ENCODE measurements at places on chromosomes 3 and 15. TPM values are rescaled to one million over a fixed set of nuclear protein-coding genes. Genes with fewer than 3 reads are reported as not detected.

The WDR49 gene
- 1.7 TPM for total RNA-seq

The FAM43A gene
- total RNA-seq = 16.8 TPM

- H3K4me1 ChIP-seq = no peaks in the 10 kb centered on the region
- H3K4me3 ChIP-seq = no peak overlapping the region
- no peaks in the 10 kb centered on the region for H3K36me3 ChIP-seq
- DNase-seq = no peak
Measured at GRCh38 chr3:8239718-8240695, 261.6 kb upstream of the LMCD1 start.

DNA sequence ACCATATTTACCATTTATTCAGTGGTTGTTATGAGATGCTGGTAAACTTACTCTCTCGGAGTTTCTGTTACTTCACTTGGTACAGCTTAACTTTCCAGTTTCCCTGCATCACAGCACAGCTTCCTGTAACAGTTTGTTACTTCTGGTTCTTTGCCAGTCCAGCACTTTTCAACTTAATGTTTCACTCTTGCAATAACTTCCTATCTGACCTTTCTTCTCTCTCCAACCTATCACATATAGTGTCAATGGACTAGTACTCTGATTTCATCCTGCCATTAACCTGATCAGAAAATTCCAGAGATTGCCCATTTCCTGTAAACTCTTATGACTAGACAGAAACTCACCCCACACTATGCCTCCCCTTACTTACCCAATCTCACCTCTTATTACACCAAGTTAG lies 3.9 kb upstream of the ATP11B start:
- no peaks in the 10 kb centered on the region for H3K36me3 ChIP-seq
- no peak overlapping the region for H3K27ac ChIP-seq
- H3K27me3 ChIP-seq = peaks cover 4% of the 10 kb centered on the region

The MSL2 gene
- 28.6 TPM for total RNA-seq

DNA sequence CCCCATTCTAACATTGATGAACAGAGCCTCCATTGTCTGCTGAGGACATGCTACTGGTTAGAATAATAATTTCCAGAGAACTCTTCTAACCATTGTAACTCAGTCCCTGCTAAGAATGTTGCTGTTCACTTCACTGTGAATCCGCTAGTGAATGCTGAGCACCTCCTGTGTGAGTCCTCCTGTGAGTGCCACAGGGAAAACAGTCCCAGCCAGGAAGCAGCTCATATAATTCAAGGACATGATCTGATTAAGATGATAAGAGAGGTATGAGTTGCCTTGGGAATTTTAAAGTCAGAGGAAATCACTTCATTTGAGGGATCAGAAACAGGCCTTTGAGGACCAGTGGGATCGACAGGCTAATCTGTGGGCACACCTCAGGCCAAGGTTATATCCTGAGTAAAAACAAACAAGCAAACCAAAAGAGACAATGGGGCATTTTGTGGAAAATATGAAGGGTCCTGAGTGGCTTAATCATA lies 33.9 kb upstream of the GPR160 start:
- H3K36me3 ChIP-seq = no peaks in the 10 kb centered on the region
- H3K27ac ChIP-seq = no peak overlapping the region
- no peak for DNase-seq
- no peak overlapping the region for H3K4me3 ChIP-seq
- H3K4me1 ChIP-seq = no peaks in the 10 kb centered on the region
- no peaks in the 10 kb centered on the region for H3K27me3 ChIP-seq
